ENCODE measurements at places on chromosomes 2 and 18.

- DNase-seq: no peak
Measured at GRCh38 chr2:46983065-46983801, 67.6 kb upstream of the MCFD2 start.

DNA sequence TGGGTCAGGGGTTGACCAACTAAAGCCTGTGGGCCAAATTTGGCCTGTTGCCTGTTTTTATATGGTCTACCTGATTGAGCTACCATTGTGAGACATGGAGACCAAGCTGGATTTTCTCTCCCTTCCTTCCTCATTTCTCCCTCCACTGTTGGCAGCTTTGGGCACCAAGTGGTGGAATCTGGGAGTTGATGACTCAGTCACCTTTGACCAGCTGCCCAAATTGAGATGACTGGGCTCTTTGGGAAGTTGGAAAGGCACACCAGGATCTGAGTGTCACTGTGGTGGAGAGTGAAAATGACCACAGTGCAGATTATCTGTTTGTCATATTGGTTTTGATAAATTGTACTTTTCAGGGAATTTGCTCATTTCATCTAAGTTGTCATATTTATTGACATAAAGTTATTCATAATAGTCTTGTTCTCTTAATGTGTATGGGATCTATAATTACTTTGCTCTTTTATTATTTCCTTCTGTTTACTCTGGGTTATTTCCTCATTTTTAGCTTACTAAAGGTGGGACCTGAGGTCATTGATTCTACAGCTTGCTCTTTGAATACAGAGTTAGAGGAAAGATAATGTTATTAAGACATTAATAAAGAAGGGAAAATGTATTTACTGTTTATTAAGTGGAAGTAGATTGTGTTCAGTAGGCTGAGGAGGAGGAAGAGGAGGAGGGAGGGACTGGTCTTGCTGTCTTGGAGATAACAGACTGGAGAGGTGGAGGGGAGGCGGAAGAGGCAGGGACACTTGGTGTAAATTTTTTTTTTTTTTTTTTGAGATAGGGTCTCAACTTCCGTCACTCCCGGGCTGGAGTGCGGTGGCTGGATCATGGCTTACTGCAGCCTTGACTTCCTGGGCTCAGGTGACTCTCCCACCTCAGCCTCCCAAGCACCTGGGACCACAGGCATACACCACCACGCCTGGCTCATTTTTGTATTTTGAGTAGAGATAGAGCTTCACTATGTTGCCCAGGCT is 31.8 kb downstream of the AGFG1 start:
- no peak for DNase-seq

GRCh38 chr2:31483246-31483645 is 68.7 kb upstream of the XDH start:
- no peak for DNase-seq

GRCh38 chr2:158507679-158508078 is 50.9 kb downstream of the PKP4 start:
- no peak for DNase-seq

All from NCI-H187 treated with DMSO at 0.1 percent for 48 hours (cell line).